PC-9 (cell line): ENCODE measurements at places on chromosomes 3 and 15. TPM values are rescaled to one million over a fixed set of nuclear protein-coding genes. Genes with fewer than 3 reads are reported as not detected.

DNA sequence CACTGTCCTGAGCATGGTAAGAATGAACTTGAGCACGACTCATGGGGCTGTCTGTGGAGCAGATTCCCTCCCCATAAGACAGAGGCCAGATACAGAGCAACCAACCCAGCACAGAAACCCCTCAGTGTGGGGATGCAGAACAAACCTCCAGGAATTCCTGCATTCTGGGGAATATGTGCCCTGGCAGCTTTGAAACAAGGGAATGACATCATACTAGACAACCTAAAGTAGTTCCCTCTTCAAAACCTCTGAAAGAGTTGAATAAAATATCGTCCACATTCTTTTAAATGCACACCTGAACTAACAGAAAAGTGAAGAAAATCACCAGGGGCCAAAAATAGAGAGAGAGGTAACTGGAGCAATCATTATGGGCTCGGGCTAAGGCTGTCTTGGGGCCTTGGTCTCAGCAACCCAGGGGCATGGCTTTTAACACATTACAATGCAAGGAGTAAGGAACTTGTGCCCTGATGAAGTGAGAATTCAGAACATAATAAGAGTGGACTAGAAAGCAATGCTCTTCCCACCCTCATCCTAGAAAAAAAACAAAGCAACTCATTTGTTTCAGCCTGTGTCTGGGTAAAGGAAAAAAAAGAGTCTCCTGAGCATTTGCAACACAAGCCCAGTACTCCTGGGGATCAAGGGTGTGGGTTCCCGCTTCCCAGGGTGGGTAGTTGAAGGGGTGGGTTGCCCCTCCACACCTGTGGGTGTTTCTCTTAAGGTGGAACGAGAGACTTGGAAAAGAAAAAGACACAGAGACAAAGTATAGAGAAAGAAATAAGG is 43.9 kb downstream of the ADIPOQ start:
- H3K27ac ChIP-seq = no peak overlapping the region
- peaks cover 5% of the 10 kb centered on the region; the same call in 1 of the 2 replicates for H3K4me1 ChIP-seq
- no peaks in the 10 kb centered on the region for H3K36me3 ChIP-seq

GRCh38 chr3:157544501-157545130 is 41.4 kb upstream of the VEPH1 start:
- H3K27me3 ChIP-seq = no peaks in the 10 kb centered on the region
- H3K4me3 ChIP-seq = no peak overlapping the region
- no peaks in the 10 kb centered on the region for H3K36me3 ChIP-seq
- H3K27ac ChIP-seq = no peak overlapping the region
- H3K4me1 ChIP-seq = no peaks in the 10 kb centered on the region

DNA sequence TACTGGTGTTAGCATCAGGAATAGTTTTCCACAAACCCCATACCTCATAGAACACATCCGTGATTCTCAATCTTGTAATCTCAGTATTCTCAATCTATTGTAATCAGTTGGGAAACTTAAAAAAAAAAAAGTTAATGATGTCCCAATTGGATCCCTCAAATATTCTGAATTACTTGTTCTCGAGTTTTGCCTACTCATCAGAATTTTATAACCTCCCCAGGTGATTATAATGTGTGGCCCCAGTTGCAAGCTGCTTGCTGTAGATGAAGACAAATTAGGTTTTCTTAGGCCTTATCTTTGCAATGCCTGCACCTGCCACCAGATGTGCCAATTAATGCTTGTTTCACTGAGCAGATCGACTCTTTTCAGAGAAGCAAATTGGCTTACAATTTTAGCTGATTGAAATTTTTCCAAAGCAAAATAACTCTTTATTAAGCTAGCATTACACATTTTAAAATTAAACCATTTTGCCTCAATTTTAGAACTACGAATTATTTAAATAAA is 19.0 kb upstream of the DIPK2A start:
- no peaks in the 10 kb centered on the region for H3K4me1 ChIP-seq
- H3K4me3 ChIP-seq = no peak overlapping the region
- no peaks in the 10 kb centered on the region for H3K27me3 ChIP-seq

DNA sequence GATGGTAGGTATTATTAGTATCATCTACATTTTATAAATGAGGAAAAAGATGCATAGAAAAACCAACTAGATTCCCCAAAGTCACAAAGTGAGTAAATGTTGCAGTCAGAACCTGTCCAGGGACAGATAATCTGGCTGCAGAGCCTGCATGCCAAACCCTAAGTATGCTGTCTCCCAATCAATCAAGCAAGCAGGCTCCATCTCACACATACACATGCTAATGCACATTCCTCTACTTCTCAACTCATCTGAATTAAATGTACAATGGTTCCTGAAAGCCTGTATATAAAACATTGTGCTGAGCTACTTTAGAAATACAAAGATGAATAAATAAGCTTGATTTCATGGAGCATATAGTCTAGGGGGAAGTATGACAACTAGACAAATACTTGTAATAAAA is 101.0 kb downstream of the CBLB start:
- no peaks in the 10 kb centered on the region for H3K36me3 ChIP-seq
- no peaks in the 10 kb centered on the region for H3K27me3 ChIP-seq
- no peak overlapping the region for H3K4me3 ChIP-seq

The TMCO5A gene
- total RNA-seq = 0.35 TPM in 1 of 2 replicates, not detected in the other

DNA sequence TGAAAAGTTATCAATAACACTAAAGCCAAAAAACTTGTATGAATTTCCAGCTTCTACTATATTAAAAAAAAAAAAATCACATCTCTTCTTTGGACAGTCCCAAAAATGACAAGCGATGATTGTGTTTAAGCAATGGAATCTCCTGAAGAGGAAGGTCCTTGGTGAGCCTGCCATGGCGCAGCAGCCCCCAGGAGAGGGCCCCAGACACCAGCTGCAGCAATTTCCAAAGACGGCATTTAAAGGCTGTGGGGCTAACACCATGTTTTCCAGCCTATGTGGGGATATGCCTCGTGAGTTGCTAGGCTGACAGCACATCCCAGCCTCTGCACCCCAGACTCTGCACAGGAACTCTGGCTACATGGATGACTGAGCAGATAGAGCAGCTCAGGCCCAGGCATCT is 14.7 kb downstream of the SKIC8 start:
- H3K36me3 ChIP-seq = peaks cover 17% of the 10 kb centered on the region
- no peaks in the 10 kb centered on the region for H3K4me1 ChIP-seq
- no peak for DNase-seq
- no peak overlapping the region for H3K27ac ChIP-seq

The CEMIP gene
- total RNA-seq = 0.58 and 0.61 TPM in 2 replicates

The SCN11A gene
- not detected in 2 replicates for total RNA-seq

DNA sequence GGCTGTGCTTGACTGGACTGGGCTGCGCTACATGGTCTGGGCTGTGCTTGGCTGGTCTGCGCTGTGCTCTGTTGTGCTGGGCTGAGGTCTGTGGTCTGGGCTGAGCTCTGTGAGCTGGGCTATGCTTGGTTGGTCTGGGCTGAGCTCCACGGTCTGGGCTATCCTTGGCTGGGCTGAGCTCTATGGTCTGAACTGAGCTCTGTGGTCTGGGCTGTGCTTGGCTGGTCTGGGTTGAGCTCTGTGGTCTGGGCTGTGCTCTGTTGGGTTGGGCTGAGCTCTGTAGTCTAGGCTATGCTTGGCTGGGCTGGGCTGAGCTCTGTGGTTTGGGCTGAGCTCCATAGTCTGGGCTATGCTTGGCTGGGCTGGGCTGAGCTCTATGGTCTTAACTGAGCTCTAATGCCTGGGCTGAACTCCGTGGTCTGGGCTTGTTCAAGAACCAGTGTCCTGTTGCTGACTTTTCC is 92.0 kb downstream of the PLXNA1 start:
- H3K27me3 ChIP-seq = 0 out of 2 replicates have a peak, but pooled peaks cover 2% of the 10 kb centered on the region
- no peaks in the 10 kb centered on the region for H3K36me3 ChIP-seq
- H3K27ac ChIP-seq = peak overlapping the region; percentile 46; the same call in 1 of the 2 replicates
- DNase-seq = peak; percentile 59

GRCh38 chr3:48962939-48963338 is 27.1 kb upstream of the P4HTM start:
- no peak overlapping the region for H3K27ac ChIP-seq
- no peaks in the 10 kb centered on the region for H3K27me3 ChIP-seq
- H3K36me3 ChIP-seq = no peaks in the 10 kb centered on the region; the same call in 1 of the 2 replicates

The CRYGS gene
- total RNA-seq = 2.8 and 4.4 TPM in 2 replicates

DNA sequence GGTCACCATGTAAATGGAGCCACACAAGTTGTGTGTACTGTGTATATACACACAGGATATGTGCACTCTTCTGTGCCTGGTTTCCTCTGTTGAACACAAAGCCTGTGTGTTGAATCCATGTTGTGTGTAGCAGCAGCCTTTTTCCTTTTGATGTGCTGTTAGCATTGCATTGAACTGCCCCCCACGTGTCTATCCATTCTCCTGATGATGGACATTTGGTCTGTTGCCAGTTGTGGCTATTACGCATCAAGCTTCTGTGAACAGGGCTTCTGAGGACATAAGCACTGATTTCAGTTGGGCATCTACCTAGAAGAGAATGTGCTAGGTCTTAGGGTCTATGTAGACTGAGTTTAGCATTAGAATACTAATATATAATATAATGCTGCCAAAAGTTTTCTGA is 77.4 kb downstream of the LSM3 start:
- peaks cover 37% of the 10 kb centered on the region for H3K4me1 ChIP-seq
- no peak for DNase-seq

The FOXB1 gene
- 2.2 and 2.7 TPM in 2 replicates for total RNA-seq

- H3K36me3 ChIP-seq = 0 out of 2 replicates have a peak, but pooled peaks cover 11% of the 10 kb centered on the region
- no peaks in the 10 kb centered on the region for H3K4me1 ChIP-seq
- DNase-seq = no peak
- no peak overlapping the region for H3K4me3 ChIP-seq
These were observed 46.8 kb downstream of the DNAJC13 start for GRCh38 chr3:132464066-132464465.

The PCBP4 gene
- total RNA-seq = 14.7 and 17.9 TPM in 2 replicates

GRCh38 chr15:89383365-89384175 is 48.9 kb upstream of the POLG start:
- no peak overlapping the region for H3K27ac ChIP-seq
- no peak overlapping the region for H3K4me3 ChIP-seq
- H3K27me3 ChIP-seq = no peaks in the 10 kb centered on the region
- no peaks in the 10 kb centered on the region for H3K36me3 ChIP-seq

DNA sequence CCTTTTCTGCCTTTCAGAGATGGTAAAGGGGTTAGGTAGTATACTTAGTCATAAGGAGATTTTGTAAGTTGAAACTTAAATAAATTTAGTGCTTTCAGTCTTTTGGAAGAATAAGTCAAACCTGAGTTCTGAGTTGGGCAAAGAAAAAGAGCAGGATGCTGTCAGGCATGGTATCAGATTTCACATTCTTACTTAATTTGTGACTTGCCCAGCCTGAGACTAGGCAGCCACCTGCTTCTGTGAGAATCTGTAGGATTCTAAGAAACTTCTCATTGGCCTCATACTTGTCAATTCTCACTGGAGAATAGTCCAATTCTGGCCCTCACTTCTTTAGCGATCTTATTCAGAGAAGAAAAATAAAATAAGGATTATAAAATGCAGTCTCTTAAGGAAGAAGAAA is 577.5 kb downstream of the DIPK2A start:
- no peaks in the 10 kb centered on the region for H3K27me3 ChIP-seq
- no peaks in the 10 kb centered on the region for H3K36me3 ChIP-seq
- DNase-seq = no peak

- H3K4me3 ChIP-seq = no peak overlapping the region
- no peaks in the 10 kb centered on the region for H3K4me1 ChIP-seq
- DNase-seq = no peak
- H3K27me3 ChIP-seq = no peaks in the 10 kb centered on the region
- no peaks in the 10 kb centered on the region for H3K36me3 ChIP-seq
These were observed 541.3 kb downstream of the UNC13C start for GRCh38 chr15:54519577-54519976.

The CKMT1A gene
- total RNA-seq = 0.95 and 1.5 TPM in 2 replicates

The CFAP100 gene
- not detected in 2 replicates for total RNA-seq

GRCh38 chr3:194740859-194741491 is 55.3 kb downstream of the FAM43A start:
- no peaks in the 10 kb centered on the region for H3K27me3 ChIP-seq
- H3K4me1 ChIP-seq = peaks cover 42% of the 10 kb centered on the region
- peak overlapping the region; percentile 30; the same call in 1 of the 2 replicates for H3K4me3 ChIP-seq

DNA sequence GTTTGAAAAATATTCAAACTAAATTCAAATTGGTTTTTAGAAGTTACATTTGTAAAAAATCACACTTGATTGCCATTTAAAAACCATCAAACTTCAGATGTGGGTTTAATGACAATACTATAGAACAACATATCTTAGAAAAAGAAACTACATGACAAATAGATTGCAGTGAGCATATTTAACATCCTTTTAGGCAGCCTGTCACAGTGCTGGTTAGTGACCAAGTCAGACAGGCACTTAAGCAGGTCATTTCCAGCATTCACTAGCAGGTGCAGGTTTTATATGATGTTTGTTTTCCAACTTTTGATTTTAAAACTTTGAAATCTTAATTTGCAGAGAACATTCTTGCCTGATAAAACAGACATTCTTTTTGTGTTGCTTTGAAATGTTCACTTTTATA is 115.7 kb downstream of the MBNL1 start:
- no peak for DNase-seq
- H3K36me3 ChIP-seq = no peaks in the 10 kb centered on the region
- no peaks in the 10 kb centered on the region for H3K27me3 ChIP-seq
- H3K4me1 ChIP-seq = peaks cover 14% of the 10 kb centered on the region
- peak overlapping the region; percentile 11; the same call in 1 of the 2 replicates for H3K27ac ChIP-seq

DNA sequence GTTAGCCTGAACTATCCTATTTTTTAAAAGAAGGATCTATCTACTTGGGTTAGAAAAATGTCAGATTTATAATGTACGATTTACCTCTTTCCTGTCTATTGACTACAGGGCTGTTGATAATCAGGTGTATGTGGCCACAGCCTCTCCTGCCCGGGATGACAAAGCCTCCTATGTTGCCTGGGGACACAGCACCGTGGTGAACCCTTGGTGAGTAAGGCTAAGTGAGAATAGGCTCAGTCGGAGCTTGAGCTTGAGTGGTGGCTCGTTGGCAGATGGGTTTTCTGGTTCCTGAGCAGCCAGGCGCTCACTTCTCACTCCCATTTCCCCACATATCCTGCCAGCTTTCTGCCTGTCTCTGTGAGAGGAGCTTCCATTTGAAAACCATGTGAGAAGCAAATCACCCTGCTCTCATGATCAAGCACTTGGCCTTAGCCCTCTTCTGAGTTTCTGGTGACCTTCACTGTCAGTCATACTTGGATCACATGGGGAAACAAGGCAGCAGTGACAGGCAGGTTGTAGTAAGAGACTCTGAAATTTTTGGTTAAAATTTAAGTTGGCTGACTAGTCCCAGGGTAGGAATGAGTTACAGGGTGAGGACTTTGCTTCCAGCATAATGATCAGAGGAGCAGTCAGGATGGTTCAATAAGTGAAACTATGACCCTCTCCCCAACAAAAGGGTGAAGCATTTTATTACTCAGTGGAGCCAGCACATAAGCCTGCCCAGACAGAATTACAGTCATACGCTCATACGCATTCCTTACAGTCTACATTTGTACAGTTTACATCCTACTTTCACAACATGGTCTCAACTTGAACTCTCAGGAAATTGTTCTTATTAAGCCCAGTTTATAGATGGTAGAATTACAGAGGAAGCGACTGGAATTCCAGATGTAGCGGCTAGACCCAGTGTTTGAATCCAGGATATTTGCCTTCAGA is 18.0 kb downstream of the NIT2 start:
- peaks cover 71% of the 10 kb centered on the region for H3K36me3 ChIP-seq
- H3K4me3 ChIP-seq = no peak overlapping the region
- no peak for DNase-seq
